ENCODE measurements at places on chromosomes 5 and 9.

DNA sequence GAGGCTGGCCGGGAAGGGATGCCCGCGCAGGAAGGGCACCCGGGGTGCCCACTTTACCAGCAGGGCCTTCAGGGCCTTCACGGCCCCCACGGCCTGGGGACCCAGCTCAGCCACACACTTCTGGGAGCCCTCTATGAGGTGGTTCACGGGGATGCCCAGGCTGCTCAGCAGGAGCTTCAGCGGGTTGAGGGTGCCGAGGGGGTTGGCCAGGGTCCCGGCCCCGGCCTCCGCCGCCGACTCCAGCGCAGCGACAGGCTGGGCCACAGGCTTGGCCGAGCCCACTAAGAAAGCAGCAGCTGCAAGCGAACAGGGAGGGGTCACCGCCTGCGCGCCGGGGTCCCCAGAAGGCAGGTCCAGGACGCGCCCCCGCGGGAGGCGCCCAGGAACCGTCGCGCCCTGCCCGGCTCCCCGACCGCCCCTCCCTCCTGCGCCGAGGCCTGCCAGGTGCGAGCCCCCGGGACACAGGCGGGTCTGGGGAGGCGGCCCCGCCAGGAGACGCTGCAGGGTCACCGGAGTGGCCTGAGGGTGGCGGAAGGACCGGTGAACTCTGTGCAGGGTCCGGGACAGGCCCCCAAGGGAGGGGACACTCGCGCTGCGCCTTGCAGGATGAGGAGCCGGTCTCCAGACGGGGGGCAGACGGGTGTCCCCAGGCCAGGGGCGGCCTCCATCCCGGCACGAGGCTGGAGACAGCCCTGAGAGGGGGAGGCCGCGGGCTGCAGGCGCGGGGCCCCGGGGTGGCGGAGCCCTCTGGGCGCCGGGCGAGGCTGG, 572 bp downstream of the SCGB3A1 start:
- DNase-seq, result no peak

GRCh38 chr9:134215420-134215698, 51.0 kb upstream of the RNU6ATAC start:
- DNase-seq, result no peak

DNA sequence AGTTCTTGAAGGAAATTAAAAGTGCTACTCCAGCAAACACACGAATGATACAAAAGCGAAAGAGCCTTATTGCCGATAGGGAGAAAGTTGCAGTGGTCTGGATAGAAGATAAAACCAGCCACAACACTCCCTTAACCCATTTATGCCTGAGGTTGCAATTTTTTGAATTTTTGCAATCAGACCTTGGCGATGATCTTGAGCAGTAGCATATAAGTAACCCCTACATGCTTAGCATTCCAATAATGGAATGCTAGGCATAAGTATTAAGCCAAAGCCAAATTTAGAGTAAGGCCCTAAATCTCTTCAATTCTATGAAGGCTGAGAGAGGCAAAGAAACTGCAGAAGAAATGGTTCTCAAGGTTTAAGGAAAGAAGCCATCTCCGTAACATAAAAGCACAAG, 153.5 kb downstream of the SLC28A3 start:
- DNase-seq, result no peak

DNA sequence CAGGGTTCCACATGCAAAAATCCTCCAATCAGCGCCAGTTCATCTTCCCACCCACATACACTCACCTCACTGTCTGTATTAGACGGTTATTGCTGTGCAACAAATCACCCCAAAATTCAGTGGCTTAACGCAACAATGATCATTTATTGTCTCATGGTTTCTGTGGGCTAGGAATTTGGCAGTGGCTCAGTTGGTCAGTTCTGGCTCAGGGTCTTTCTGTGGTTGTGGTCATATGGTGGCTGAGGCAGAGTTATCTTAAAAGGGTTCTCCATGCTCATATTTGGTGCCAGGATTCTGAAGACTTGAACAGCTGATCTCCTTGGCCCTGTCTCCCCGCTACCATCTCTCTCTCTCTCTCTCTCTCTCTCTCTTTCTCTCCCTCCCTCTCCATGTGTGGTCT, 12.9 kb downstream of the ZNF618 start:
- no peak for DNase-seq

DNA sequence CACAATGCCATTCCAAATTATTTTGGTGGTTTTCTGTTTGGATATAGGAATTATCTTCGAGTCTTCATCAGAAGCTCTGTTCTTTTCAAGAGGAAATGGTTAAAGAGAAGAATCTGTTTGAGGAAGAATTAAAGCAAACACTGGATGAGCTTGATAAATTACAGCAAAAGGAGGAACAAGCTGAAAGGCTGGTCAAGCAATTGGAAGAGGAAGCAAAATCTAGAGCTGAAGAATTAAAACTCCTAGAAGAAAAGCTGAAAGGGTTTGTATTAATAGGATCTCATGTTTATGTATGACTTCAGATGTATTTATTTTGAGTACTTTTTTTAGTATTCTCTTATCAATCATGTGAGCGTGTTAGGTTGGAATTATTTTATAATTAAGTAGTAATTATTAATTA, 15.0 kb downstream of the HMMR start:
- DNase-seq, result no peak

DNA sequence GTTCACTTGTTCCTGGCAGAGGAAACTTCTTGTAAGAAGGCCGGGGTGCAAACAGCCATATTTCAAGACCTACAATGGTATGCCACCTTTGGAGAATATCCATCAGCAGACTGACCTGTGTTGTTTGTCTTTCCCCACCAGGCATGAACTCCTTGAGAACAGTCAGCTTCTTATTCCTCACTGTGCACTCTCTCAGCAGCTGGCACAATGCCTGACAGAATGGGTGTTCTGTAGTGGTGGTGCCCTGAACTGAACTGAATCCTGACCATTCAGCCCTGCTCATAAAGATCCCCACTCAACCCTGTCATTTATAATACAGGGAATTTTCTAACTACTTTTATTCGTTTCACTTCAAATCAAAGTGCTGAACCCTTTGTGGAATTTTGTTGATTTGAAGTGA, 206.9 kb downstream of the COX7C start:
- DNase-seq, result no peak

- DNase-seq, result no peak
These were observed 344.8 kb downstream of the ZNF608 start for GRCh38 chr5:124401476-124402143.

- DNase-seq, result no peak
These were observed 147.6 kb downstream of the EFNA5 start for GRCh38 chr5:107523029-107523680.

DNA sequence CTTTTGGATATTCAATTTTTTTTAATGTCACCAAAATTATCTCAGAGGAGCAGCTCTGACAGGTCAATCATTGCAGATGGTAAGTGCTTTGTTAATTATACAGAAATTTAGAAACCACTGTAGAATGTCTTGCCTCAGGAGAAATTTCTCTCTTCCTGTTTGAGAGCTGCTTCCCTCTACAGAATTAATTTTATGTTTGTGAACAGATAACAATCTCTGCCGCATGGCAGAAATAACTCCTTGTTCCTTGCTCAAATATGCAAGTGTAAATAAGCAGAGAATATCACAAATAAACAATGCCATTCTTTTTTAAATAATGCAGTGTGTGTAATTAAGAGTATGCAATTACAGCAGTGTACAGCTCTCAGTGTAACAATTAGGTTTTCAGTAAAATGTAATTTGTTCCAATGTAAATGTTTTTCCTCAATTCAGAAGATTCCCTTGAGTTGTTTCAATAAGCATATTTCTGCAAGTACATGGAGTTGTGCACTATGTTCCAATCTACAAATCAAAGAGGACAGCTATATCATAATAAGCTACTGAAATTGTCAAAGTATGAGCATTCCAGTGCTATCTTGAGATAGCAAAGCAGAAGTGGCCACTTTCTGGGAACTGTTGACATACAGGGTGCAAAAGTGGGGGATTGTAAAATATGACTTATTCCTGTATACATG, 1012.8 kb downstream of the MAT2B start:
- no peak for DNase-seq

DNA sequence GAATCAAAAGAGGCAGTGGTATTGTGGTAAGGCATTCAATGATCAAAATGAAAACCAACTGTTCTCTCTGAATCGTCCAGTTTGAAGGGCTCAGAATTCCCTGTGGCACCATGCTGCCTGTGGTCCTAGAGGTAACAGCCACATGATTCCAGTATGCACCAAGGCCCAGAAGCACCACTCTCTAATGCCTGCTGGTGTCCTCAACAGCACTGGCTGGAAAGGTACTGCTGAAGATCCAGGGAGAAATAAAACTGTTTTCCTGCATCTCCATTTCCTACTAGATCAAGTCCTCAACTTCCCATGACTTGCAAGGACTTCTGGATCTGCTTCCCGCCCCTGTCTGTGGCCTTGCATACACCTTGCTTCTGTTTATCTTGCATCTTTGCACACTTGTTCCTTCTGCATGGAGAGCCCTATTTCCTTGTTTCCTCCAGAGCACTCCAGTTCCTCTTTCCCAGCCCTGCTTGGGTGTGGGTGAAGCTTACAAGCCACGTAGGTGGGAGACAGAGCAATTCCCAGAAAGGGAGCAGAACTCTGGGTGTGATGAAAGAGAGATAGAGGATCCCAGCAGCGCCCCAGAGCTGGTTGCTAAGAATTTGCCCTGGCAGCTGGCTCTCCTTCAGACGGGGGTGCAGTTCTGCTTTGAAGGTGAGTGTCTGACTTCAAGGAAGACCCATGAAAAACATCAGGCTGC, 41.0 kb upstream of the EQTN start:
- DNase-seq, result peak; percentile 56

DNA sequence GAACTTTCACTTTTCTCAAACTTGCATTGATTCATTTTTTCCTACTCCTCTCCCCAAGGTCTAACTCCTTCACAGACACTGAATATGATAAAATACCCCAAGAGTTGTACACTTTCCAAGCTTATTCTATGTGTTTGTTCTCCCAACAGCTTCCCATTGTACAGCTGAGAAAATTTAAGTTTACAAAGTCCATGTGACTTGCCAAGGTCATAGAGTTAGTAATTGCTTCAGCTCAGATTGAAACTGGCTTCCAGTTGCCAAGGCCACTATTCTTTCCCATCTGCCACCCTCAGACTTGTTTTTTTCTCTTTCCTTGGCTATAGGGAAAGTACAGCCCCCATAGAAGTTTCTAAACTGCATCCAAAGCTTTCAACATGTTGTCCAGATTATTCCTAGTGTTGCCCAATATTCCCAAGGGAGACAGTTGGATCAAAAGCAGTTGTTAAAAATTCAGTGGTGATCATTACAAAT, 34.8 kb downstream of the TNFSF8 start:
- no peak for DNase-seq

DNA sequence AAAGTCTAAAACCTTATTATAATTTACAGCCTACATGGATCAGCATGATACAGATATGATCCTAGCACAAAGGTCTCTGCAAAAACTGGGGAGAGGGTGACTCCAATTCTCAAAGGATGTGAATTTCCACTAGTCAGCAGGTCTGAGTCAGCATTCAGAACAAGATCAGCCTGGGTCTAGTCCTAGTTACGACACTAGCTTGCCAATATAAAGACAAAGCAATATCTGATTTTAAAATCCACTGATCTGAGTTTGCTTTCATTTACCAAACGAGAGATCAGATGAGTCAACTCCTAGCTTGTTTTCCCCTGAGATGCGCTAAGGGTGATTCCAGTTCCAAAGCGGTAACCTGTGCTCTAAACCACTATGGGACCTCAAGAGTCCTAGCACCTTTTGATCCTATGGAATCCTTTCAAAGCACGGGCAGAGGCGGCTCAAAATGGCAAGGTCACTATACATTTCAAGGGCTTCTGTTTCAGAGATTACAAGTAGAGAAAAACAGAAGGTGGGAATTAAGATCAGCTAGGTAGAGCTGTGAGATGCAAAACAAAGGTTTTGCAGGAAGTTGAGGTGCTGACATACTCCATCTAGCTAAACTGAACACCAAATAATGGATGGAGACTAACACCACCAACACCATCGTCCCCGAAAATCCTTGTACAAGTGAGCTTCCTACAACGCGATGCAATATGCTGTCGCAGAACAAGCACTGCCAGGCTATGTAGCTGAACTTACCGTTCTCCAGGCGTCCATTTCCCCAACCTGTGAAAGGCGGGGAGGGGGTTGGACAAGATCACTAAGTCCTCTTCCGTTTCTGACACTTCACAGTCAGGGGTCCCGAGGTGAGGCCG, 906 bp downstream of the SLC25A51 start:
- DNase-seq, result peak; percentile 24

DNA sequence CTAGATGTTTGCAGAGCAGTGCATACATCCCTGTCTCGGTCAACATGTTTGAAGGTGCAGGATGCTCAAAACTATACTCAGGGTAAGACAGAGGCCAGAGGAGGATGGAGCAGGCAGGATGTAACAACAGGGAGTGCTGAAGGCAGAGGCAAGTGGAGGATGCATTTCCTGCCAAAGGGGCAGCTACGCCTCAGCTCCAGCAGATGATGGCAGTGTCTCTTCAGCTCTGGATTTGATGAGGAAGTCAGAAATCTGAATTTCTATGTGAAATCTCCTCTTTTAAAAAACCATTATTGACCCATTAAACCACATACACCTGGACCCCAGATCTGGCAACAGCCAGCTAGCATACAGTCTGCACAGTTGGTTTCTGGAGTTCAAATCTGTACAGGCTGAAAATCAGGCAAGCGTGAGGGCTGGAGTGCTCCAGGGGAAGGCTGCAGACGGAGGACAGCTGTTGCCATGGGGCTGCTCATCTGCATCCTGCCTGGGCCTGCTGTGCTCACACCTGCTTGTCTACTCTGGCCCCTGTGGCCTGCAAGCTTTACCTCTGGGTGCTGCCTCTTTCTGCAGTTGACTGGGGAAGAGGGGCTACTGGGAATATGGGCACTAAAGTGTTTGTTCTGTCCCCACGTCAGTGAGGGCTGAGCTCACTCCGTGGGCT, 152.9 kb upstream of the SLC28A3 start:
- no peak for DNase-seq

GRCh38 chr9:130017076-130017475, 25.9 kb downstream of the FNBP1 start:
- no peak for DNase-seq

DNA sequence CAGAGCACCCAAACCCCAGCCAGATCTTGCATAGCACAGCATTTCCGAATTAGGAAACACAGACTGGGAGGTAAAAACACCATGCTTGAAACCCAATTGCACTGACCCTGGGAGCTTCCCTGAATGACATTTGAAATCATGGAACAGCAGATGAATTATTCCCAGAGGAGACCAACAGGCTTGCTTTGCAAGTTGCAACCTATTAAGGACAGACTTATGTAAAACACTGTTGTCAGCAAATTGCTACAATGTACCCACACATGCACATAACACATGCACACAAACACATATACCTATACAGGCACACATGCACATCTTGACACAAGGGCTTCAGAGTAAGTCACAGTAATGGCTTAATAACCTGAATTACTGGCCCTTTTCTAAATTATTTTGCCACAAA, 984.8 kb downstream of the DNAH5 start:
- DNase-seq, result no peak

DNA sequence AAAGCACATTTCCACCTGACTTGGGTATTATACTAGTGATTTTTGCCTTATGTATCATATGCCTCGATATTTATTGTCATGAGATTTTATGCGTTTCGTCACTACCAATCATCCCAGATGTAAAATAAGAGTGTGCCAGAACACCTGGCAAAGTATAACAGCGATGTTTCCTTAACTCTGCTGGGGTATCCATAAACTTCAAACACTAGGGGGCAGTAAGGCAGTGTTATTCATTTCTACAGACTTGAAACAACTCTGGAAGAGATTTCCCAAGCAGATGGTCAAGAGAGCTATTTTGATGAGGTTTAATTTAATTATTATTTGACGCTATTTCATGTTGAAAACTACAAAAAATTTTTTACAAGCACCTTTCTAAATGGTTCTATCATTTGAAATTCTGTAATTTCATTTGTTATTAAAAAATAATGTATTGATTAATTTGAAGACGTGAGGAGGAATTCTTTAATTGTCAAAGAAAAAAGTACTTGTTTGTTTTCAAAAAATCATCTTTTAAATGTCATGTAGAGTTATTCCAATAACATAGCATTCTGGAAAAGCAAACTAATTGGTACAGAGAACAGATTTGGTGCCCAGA, 388.5 kb upstream of the CTNND2 start:
- peak; percentile 19 for DNase-seq

Data from pons (tissue), 1 donor.